GM23248 (cell line): ENCODE measurements at places on chromosomes 11 and 22. TPM values are rescaled to one million over a fixed set of nuclear protein-coding genes. Genes with fewer than 3 reads are reported as not detected.

Gene IGHMBP2
- total RNA-seq: 5.2 and 5.8 TPM in 2 replicates

Gene ACRV1
- total RNA-seq: not detected in 2 replicates

Gene APOL5
- not detected in 2 replicates for total RNA-seq

Gene UCP3
- total RNA-seq: 0.11 TPM in 1 of 2 replicates, not detected in the other

Gene HIKESHI
- total RNA-seq: 39.7 and 49.4 TPM in 2 replicates

- H3K27me3 ChIP-seq: no peaks in the 10 kb centered on the region
- no peak overlapping the region for H3K27ac ChIP-seq
- H3K4me3 ChIP-seq: no peak overlapping the region
- DNase-seq: no peak
- no peaks in the 10 kb centered on the region for H3K36me3 ChIP-seq
Measured at GRCh38 chr11:123045101-123045500, 16.8 kb downstream of the HSPA8 start.

- peaks cover 33% of the 10 kb centered on the region for H3K4me1 ChIP-seq
- no peak overlapping the region for H3K27ac ChIP-seq
- H3K4me3 ChIP-seq: no peak overlapping the region
- no peaks in the 10 kb centered on the region; the same call in 1 of the 2 replicates for H3K36me3 ChIP-seq
- no peaks in the 10 kb centered on the region for H3K27me3 ChIP-seq
Measured at GRCh38 chr11:122265981-122266380, 150.0 kb upstream of the BLID start.

DNA sequence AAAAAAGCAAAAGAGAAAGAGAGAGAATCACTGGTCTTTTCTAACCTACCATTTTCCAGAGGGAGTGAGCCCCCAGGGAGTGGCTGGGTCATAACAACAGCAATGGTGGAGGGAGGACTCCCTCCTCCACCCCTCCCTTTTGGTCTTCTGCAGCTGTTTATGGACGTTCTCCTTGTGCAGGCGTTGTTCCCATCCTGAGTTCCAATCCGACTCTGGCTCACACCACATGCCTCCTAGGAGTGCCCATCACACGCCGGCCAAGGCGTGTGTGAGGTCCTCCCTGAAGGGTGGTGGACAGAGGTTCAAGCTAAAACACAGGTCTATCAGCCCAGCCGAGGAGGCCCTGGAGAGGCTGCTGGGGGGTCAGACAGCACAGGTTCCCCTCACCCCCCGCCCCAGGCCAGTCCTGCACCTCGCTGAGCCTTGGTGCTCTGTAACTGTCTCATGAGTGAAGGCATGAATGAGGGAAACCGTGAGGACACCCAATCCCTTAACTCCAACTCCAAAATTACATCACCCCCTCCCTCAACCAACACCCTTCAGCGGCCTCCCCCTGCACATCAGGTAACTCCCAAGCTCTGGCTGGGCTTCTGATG is 29.4 kb downstream of the IFT27 start:
- DNase-seq: no peak
- no peaks in the 10 kb centered on the region for H3K4me1 ChIP-seq
- 0 out of 2 replicates have a peak, but pooled peaks cover 5% of the 10 kb centered on the region for H3K27me3 ChIP-seq
- no peak overlapping the region for H3K4me3 ChIP-seq
- no peaks in the 10 kb centered on the region for H3K36me3 ChIP-seq
- no peak overlapping the region for H3K27ac ChIP-seq

- no peak overlapping the region for H3K4me3 ChIP-seq
- DNase-seq: peak; percentile 84
Measured at GRCh38 chr11:14300661-14301304, 58.2 kb downstream of the RRAS2 start.

DNA sequence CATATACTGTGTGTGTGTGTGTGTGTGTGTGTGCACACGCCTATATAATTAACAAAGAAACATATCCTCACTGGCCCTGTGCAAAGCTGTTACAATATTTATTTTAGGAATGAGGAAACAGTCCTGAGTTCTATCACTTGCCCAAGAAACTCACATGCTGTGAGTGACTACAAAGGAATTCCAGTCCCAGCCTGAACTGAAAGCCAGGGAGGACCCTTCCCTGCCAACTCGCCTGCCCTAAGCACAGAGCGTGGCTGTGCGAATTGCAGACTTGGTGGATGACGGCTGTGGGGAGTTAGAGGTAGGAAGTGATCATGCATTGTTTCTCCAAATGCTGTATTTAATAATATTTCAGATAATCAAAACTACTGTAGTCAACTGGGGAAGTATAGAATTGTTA is 26.4 kb upstream of the CD5 start:
- no peak overlapping the region for H3K27ac ChIP-seq
- H3K36me3 ChIP-seq: no peaks in the 10 kb centered on the region
- peaks cover 5% of the 10 kb centered on the region for H3K27me3 ChIP-seq
- no peak overlapping the region for H3K4me3 ChIP-seq

DNA sequence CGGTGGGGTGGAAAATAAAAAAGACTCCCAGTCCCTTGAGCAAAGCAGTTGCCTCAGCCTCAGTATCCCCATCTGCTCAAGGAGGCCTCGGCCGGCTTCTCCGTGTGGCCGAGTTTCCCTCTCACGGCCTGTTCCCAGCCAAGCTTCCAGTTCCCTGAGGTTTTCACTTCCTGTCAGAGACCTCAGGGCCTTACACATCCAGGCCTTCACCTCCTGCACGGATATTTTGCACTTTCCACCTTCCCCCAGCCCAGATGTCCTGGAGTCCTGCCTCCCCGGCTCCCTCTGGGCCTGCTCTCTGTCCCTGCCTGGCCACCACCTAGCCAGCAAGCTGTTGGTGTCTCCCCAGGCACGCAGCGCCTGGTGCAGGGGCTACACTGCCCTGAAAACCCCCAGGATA is 41.1 kb upstream of the CD82 start:
- no peak overlapping the region for H3K27ac ChIP-seq
- no peaks in the 10 kb centered on the region for H3K36me3 ChIP-seq
- H3K4me3 ChIP-seq: no peak overlapping the region
- H3K4me1 ChIP-seq: no peaks in the 10 kb centered on the region
- DNase-seq: no peak
- peaks cover 45% of the 10 kb centered on the region for H3K27me3 ChIP-seq

DNA sequence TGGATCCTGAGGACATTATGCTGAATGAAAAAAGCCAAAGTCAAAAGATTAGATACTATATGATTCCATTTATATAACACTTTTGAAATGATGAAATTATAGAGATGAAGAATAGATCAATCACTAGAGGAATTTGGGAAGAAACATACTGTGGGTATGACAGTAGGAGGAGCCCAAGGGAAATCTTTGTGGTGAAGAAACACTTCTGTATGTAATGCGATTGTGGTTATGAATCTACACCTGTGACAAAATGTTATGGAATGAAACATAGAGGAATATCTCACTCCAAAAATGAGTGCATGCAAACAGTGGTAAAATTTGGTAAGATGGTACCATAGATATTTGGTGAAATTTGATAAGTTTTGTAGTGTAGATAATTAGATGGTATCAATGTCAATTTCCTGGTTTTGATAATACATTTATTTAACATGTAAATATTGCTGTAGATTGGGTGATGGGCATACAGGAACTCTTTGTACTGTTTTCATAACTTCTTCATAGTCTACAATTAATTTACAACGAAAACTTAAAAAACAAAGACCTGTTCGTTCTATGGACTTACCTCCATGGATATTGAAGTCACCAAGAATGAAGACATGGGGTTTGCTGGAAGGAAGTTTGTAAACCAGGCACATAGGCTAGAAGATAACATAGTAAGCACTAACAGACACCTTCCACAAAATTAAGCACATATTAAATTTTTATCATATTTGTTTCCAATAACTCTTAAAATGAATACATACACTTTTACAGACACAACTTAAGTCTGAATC is 11.5 kb downstream of the MRGPRX1 start:
- H3K27me3 ChIP-seq: no peaks in the 10 kb centered on the region
- H3K27ac ChIP-seq: no peak overlapping the region
- DNase-seq: no peak
- no peak overlapping the region for H3K4me3 ChIP-seq
- H3K4me1 ChIP-seq: no peaks in the 10 kb centered on the region

GRCh38 chr22:49629586-49630447 is 197.9 kb downstream of the BRD1 start:
- H3K36me3 ChIP-seq: no peaks in the 10 kb centered on the region
- no peaks in the 10 kb centered on the region for H3K27me3 ChIP-seq
- DNase-seq: no peak

- no peak overlapping the region for H3K4me3 ChIP-seq
- H3K4me1 ChIP-seq: no peaks in the 10 kb centered on the region
- no peak for DNase-seq
- H3K27me3 ChIP-seq: no peaks in the 10 kb centered on the region
- H3K27ac ChIP-seq: no peak overlapping the region
Measured at GRCh38 chr11:16412525-16413172, 56.3 kb upstream of the SOX6 start.

DNA sequence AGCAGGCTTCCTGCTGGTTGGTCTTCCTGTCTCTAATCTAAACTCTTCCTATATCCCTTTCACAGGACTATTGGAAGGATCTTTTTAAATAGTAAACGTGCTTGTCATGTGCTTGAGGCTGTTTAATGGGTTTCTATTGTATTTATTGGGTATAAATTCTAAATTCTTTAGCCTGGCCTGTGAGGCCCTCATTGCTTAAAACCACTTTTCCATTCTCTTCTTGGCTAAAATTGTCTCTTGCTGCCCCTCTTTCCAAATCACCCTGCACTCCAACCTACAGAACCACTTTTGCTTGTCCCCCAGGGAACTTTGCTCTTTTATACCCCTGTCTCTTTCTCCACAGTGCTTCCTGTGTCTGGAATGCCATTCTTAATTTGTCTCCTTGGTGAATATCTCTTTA is 46.4 kb upstream of the MUC15 start:
- H3K36me3 ChIP-seq: no peaks in the 10 kb centered on the region
- H3K27me3 ChIP-seq: no peaks in the 10 kb centered on the region

DNA sequence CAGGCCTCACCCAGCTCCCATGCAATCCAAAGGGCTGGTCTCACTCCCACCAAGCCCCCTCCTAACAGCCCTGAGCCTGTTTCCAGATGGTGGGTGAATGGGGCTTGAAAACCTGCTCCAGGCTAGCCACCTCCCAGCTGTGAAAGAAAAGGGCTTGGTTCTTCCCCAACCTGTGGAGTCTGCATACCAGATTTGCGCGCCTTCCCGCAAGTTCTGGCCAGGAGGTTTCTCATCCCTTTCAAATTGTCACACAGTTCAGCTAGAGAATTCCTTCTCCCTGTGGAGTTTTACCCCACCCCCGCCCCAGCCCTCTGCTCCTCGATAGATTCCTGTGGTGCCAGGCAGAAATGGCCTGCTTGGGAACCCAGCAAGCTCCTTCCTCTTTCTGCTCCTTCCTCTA is 734.6 kb upstream of the FAT3 start:
- H3K27me3 ChIP-seq: no peaks in the 10 kb centered on the region
- H3K4me3 ChIP-seq: no peak overlapping the region
- H3K36me3 ChIP-seq: no peaks in the 10 kb centered on the region
- no peak overlapping the region for H3K27ac ChIP-seq

- peaks cover 7% of the 10 kb centered on the region; the same call in 1 of the 2 replicates for H3K36me3 ChIP-seq
- peak; percentile 31 for DNase-seq
- H3K27me3 ChIP-seq: no peaks in the 10 kb centered on the region
- no peak overlapping the region for H3K4me3 ChIP-seq
- no peak overlapping the region for H3K27ac ChIP-seq
Measured at GRCh38 chr11:65927904-65928397, 8.7 kb downstream of the DRAP1 start.

DNA sequence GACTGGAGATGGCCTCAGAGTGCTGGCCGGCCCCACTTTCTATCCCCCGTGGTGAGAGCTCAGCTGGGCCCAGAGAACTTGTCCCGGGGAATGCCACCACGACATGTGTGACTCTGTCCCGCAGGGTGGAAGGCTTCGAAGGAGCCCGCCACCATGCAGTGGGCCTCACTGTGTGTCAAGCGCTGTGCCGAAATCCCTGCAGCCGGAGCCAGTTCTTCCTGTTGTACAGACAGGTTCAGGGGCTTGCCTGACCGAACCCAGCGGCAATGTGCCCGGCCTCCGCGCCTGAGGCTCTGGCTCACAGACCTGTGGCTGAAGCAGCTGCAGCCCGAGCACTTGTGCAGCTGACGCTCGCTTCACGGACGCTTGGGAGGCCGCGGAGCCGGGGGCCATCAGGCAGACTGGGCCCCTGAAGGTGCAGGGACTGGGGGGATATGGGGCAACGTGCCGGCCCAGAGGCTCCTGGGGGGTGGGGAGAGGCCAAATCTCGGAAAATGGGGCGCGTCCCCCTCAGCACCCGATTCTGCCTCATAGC is 650 bp downstream of the PPM1F start:
- H3K27me3 ChIP-seq: no peaks in the 10 kb centered on the region
- peaks cover 10% of the 10 kb centered on the region for H3K4me1 ChIP-seq
- peak overlapping the region; percentile 83 for H3K4me3 ChIP-seq
- H3K36me3 ChIP-seq: no peaks in the 10 kb centered on the region
- DNase-seq: peak; percentile 76
